ENCODE measurements at places on chromosomes 5 and 9.

DNA sequence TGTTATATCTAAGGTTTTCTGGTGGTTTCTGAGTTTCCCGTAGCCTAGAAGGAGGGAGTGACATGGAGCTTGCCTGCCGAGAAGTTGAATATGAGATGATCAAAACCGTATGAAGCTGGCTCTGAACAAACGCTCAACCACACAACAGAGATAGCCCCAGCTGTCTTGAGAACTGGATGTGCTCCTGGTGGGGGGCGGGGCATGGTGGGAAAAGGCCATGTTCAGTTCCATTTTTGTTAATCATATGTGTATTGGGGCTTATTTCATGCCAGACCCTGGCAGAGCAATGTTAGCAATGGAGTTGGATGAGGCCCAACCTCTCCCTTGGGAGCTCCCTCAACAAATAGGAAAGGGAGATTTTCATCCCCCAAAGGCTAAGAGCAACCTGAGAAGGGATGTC lies 4.8 kb downstream of the CCL19 start:
- DNase-seq, result peak; percentile 81

- peak; percentile 89 for DNase-seq
Measured at GRCh38 chr9:109507421-109507838, 9.3 kb upstream of the PTPN3 start.

- no peak for DNase-seq
Measured at GRCh38 chr9:83132768-83133167, 69.8 kb upstream of the RASEF start.

DNA sequence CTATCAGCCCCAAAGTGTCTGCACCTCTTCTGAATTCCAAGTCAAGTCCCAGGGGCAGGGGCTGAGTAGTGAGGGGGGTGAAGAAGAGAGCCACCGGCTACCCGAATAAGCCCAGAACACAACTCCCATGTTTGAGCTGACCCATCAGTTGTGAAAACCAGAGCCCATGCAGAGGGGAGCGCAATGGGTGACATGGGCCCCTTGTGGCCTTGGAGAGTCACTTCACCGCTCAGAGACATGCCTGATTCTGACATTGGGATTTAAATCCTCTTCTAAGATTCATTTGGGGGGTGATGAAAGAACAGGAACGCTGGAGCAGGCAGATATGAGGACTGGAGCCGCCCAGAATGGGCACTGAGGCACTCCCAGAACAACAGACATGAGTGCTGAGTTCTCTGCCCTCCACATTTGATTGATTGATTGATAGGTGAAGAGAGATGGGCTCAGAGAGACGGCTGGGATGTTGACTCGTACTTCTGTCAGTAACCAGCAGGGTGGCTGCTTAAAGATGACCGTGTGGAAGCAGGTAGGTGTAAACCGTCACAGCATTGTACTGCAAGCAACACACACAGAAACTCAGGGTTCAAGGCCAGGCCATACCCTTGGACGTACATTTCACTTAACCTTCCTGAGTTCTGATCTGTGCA lies 74.3 kb downstream of the GPR21 start:
- no peak for DNase-seq

DNA sequence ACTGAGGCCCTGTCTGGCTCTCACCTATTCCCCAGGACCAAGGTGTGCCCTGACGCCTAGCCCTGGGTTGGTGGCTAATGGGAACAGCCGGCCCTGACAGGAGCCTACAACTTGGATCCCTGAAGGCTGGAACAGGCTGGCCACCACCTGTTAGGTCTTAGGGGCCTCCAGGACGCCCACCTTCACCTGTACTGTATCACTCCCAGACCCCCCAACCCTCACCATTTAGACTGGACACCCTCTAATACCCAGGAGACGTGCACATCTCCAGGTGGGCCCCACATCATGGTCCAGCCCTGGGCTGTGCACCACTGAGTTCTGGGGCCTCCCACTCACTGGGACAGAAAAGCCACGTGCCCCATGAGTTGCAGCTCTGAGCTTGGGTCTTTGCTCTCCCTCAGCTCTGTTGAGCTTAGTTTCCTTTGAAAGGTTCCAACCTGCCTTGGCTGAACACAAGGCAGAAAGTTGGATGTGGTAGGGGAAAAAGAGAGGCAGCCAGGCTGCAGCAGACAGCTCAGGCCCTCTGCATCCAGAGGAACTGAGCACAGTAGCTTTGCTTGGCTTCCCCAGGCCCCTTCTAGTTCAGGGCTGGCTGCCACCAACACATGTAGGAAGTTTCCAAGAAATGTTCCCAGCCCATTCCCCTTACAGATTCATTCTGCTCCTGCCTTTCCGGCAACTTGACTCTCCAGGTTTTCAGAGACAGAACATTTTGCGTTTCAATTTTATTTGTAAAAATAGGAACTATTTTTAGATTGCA lies 116.8 kb upstream of the TBC1D2 start:
- no peak for DNase-seq

DNA sequence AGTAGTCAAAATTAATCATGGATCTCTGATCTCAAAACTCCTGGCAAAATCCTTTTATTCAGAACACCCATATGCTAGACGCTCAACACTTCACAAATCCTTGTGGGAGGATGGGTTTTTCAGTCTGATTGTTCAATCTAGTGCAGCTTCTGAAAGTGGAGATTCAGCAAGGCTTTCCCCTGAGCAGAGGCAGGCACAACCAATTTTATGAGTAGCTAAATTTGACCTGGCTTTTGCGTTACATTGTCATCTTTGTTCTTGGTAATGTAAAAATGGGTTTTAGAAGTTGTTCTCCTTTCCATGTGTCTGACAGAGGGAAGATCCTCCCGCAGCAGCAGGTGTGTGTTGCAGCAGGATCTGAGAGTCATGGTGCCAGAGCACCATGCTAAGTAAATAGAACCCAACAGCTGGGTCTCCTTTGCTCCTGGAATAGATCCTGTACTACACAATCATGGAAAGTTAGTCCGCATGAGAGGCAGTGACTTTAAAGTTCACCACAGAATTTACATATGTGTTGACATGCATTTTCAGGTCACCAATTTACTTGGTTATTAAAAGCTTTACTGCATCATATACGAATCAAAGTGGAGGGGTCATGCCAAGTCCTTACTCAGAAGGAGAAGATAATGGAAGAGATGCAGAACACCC lies 70.1 kb upstream of the MEF2C start:
- no peak for DNase-seq

DNA sequence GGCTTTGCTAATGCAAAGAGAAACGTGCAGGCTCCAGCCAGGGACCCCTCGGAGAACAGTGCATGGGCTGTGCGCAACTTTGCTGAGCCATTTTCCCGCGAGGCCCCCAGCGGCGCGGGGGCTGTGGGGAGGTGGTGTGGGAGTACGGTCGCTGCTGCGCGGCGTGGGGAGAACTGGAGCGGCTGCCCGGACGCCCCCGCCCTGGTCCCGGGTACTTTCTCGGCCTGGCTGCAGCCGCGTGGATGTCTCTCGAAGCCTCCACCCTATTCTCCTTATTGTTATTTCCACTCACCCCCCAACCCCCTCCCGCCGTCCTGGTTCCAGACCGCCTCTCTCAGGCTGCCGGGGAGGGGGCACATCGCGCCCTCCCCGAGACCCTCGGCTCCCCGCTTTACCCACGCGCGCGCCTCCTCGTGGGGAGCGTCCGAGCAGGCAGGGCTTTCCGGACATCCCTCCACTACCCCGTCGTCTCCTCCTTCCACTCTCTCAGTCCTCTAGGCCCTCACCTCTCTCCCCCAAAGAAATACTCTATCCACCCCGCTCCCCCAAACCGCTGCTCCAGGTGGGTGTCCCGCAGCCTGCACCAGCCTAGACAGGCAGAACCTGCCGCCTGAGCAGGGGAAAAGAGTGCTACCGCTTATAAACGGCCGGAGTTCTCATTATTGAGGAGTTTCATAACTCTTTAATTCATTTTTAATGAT lies 68.6 kb upstream of the TBCA start:
- DNase-seq, result no peak

DNA sequence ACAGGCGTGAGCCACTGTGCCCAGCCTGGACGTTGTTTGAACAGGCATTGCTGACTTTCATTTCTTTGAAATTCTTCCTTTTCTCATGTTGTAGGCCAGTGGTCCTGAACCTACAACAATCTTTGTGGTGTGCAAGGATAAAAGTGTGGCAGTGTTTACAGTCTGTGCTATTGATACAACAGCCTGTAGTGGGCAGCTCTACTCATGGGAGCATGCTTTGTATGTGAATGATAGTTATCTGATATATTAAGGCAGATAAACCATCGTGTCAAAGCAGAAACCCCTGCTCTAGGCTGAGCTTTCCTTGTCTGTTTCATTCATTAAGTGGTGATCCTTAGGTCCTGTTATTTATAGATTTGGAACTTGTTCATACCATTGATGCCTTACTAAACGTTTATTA lies 42.6 kb downstream of the CSNK1G3 start:
- no peak for DNase-seq

- DNase-seq, result peak; percentile 18
Measured at GRCh38 chr9:92763721-92764380, 782 bp downstream of the BICD2 start.

DNA sequence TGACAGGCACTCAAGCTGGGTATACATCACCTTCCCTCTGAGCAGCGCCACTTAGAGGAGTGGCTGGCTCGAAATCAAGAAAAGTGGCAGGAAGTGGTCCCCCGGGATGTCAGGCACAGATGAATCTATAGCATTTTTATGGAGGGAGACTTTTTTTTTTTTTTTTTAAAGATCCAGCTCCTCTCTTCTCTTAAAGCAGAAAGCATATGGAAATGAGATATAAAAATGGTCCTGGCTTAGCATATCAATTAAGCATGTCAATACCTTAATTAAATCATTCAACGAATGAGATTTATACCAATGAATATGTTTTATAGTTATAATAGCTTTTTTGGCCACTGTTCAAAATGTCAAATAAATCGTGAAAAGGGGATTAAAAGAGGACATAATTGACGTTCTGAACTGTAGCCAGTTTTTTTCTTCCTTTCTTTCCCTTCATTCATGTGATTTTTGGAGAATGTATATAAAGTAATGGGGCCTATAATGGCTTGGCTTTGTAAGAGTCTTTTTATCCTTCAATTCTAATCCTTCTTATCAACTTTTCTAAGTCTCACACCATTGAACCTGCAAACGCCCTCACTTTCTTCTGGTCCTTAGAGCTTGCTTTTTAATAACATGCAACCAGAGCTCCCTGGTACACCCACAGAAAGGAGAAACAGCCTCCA lies 319.2 kb upstream of the PANK3 start:
- DNase-seq, result no peak

GRCh38 chr9:14146201-14146874 lies 167.6 kb downstream of the NFIB start:
- peak; percentile 86 for DNase-seq

GRCh38 chr9:136403538-136403914 lies 3.6 kb upstream of the SNAPC4 start:
- no peak for DNase-seq

GRCh38 chr9:112331674-112331952 lies 1.8 kb downstream of the PTBP3 start:
- DNase-seq, result no peak

- DNase-seq, result peak; percentile 84
Measured at GRCh38 chr5:139747583-139748504, 47.8 kb upstream of the PSD2 start.

DNA sequence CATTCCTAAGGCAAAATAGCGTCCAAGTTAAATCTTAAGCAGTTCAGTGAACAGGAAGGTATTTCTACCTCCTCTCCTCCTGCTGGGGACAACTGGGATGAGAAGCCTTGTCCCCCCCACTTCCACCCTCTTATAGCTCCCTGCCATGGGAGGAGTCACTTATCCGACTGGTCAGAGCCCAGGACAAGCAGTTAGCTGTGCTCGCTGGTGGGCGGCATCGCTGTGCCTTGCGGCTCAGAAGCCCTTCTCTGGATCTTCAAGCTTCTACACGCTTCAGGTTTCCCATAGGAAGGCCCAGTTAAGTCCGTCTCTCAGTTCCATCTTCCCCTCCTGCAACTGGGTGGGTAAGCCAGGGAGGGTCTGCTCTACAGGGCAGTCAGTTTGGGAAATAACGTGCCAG lies 77.2 kb downstream of the PAX5 start:
- DNase-seq, result no peak

DNA sequence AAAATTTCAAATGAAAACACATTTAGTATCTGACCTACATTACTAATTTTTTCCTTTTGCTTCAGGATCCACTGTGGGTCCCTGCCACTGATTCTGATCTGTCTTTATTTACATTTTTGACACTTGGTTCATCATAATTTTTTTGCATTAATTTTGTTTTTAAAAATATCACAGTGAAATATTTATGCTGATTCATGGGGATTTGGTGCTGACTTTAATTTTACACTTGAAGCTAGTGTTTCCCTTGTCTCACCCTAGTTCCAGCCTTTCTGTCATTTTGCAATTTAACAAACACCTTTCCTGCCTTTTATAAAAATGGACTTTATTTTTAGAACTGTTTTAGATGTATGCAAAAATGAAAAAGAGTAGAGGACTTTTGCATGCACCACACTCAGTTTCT lies 111.9 kb upstream of the MARCHF11 start:
- DNase-seq, result no peak

GRCh38 chr5:131250751-131251475 lies 12.9 kb upstream of the CDC42SE2 start:
- DNase-seq, result no peak

- DNase-seq, result peak; percentile 98
Measured at GRCh38 chr9:70407081-70407503, 7.4 kb downstream of the KLF9 start.

GRCh38 chr5:136330353-136331038 lies 34.8 kb downstream of the TRPC7 start:
- DNase-seq, result no peak

- DNase-seq, result no peak
Measured at GRCh38 chr5:98461485-98461884, 312.0 kb upstream of the RGMB start.

DNA sequence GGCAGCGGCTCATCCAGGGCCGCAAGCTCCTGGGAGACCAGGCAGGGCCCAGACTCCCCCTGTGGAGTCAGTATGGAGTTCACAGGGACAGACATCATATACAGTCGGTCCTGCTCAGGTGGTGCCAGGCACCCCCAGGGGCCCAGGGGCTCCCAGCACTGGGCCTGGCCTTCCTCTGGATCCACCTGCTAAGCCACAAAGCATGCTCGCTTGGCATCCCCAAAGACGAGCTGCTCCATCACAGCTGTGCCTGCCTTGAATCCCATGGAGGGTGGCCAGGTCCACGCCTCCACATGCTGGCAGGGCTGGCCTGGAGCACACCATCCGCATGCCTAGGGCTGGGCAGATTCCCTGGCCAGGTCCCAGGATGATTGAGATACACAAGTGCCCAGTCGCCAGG lies 4.6 kb downstream of the BICD2 start:
- DNase-seq, result no peak

DNA sequence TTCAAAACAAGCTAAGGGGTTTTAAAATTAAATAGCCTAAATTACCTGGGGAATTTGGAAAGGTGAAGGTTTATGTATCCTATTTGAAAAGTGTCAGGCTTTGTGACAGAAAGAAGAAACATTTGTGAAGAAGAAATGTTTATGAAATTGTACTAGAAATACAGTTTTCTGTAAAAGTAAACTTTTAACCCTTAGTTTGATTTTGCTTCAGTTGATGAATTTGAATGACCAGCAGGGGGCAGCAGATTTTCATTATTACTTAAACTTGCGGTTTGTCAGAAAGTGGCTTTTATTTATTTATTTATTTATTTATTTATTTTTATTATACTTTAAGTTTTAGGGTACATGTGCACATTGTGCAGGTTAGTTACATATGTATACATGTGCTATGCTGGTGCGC lies 58.1 kb downstream of the NNT start:
- peak; percentile 72 for DNase-seq

- peak; percentile 36 for DNase-seq
Measured at GRCh38 chr5:130400091-130400490, 495.8 kb downstream of the CHSY3 start.

- DNase-seq, result no peak
Measured at GRCh38 chr9:20995616-20996015, 35.8 kb downstream of the HACD4 start.

- no peak for DNase-seq
Measured at GRCh38 chr5:137856201-137856600, 11.5 kb upstream of the MYOT start.

- DNase-seq, result peak; percentile 97
Measured at GRCh38 chr9:16417161-16417560, 453.3 kb downstream of the BNC2 start.
